Renal cortical epithelial cell (primary cell): ENCODE measurements at places on chromosomes 7 and 10.

- DNase-seq, result no peak
Observed at GRCh38 chr7:51223505-51223904, 93.1 kb downstream of the COBL start.

- peak; percentile 97 for DNase-seq
Observed at GRCh38 chr7:41955893-41956675, 253.2 kb upstream of the INHBA start.

DNA sequence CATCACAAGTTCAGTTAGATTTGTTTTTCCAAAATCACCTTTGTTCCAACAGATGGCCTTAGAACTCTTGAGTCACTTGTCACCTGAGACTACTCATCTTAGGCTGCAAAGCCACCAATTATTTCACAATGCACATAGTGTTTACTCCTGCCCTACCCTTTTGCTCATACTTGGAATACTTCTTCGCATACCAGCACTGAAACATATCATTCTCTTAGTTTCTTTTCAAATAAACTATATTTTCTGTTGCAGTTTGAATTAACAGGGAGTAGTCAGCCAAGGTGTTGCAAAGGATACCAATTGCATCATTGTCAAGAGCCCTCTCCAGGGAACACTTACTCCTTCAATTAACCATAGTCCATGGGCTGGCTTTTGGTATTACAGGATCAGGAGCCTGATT, 71.0 kb downstream of the CASD1 start:
- peak; percentile 86 for DNase-seq

DNA sequence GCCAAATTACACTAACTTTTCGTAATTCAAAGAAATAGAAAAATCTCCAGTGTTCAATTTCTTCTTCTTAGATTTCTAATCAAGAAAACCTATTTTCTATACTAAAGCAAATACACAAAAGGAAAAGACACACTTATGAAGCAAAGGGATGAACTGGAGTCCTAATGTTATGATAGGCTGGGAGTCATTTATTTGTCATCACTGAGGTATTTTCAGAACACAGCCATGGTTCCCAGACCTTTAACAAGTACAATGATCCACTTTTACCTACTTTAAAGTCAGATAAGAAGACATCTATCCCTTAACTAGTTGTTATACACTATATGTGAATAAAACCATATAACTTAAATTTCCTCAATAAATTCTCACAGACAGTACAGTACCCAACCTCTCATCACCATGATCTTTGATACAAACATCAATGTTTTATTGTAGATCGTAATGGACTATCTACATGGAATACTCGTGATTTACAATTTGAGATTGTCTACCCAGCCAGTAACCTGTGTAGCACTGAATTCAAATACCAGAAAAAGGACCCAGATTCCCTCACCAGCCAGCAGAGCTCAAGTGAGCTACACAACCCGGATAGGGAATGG, 12.5 kb downstream of the ASNS start:
- no peak for DNase-seq

DNA sequence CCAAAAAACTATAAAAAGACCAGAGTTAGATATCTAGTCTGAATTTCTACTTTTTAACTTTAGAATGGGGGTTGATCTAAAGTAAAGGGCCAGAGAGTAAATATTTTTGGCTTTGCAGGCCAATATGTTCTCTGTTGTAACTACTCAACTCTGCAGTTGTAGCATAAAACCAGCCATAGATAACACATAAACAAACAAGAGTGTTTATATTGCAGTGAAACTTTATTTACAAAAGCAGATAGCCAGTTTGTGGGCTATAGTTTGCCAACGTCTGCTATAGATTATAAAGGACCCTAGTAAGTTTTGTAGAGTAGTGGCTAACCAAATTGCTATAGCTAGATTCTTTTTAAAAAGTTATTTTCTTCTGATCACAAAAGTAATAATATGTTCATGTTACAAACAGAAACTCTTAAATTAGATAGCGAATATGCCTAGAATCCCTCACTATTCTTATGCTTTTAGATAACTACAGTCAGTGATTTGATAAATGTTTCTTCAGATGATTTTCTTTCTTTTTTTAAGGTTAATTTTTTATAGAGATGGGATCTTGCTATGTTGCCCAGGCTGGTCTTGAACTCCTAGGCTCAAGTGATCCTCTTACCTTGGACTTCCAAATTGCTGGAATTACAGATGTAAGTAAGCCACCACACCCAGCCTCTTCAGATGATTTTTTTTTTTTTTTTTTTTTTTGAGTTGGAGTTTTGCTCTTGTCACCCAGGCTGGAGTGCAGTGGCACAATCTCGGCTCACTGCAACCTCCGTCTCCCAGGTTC, 23.6 kb upstream of the HBP1 start:
- no peak for DNase-seq

DNA sequence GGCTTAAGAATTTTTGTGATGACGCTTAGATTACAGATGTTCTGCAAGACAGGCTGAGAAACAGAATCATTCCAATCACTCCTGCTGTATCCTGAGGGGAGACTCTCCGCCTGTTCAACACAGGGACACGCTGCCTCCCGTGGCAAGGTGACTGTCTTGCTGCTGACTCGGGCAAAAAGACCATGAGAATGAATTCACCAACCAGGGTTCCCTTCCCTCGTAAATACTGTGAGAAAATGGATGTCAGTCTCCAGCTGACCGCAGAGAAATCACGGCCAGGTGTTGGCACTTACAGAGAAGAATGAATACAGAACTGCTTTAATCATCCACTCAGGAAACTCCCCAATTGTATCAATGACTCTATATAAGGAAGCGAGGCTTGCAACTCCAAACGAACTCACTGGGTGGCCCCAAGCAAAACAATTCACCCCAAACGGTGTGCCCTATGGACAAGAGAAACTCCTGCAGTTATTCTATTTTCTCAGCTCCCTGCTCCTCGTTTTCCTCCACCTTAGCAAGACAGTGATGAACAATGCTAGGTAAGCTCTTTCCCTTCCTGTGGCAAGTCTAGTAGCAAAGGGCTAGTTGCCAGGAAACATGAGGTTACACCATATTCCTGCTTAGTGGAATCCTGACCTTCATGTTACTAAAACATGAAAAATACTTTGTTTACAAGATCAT, 22.8 kb downstream of the GNA12 start:
- peak; percentile 94 for DNase-seq
